ENCODE measurements at places on chromosomes 5 and 9.

DNA sequence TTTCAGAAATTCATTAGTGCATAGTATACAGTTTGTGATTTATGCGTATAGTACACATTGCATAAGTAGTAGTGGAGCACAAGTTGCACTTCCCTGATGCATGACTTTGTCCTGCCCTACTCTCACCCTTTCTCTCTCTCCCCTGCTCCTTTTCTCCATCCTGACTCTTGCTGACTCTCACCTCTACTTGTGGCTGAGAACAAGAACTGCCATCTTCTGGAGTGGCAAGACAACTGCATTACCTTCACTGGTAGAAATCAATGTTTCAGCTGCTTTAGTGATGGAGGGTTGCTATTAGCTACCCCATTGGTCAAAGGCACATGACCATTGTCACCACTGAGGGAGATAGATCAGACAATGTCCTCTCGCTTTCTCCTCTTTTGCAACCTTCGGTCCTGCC lies 26.9 kb downstream of the SPEF2 start:
- DNase-seq: no peak

- peak; percentile 25 for DNase-seq
Observed at GRCh38 chr9:22214497-22215031, 205.5 kb upstream of the CDKN2B start.

- no peak for DNase-seq
Observed at GRCh38 chr5:138353560-138354080, 1.1 kb downstream of the KDM3B start.

DNA sequence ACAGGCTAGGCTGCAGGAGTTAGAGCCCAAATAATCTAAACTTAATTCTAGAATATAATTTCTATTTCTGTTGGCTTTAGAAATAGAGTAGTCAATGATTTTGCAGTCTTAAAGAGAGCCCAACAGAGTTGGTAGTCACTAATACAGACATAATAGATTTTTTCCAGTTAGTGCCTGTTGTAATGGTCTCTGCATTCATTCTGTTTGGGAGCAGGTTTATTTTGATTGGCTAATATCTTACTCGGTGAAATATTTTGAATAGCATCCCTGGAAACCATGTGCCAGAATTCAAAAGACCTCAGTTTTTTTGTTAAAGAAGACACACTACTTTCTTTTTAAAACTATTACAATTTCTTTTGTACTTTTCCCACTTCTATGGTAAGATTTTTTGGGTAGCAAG lies 107.2 kb downstream of the RASGRF2 start:
- DNase-seq: no peak

DNA sequence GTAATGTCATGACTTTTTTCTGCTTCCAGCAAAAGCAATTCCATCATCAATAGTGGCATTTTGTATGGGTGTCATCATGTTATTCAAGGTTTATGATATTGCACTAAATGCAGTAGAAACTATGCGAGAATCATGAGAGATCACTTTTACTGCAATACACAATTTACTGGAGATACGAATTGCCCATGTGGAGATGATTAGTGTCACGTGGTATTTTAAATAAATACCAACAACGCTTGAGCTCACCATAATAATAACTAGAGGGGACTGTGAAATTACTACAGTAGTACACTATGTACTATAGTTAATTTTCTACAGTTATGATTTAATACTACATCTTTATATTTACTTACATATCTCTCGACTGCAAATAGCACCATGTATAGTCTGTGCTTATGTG lies 49.7 kb downstream of the FAM174A start:
- DNase-seq: no peak

DNA sequence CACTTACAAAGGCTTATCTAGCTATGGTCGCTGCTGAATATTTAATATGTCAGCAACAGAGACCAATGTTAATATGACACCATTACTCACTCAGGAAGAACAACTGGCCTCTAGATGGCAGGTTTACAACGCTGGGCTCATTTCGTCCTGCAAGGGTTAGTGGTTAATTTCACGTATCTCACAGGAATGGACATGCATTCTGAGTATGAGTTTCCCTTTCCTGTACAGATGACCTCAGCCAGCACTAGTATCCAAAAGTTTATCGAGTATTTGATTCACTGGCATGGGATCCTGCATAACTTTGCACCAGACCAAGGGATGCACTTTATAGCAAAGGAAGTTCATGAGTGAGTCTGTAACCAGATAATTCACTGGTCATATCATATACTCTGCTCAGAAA lies 8.7 kb upstream of the TRPC7 start:
- peak; percentile 9 for DNase-seq

- DNase-seq: peak; percentile 94
Observed at GRCh38 chr5:150449517-150450339, at the start of gene RPS14. Gene RPS14, minus strand, starts transcription at chr5:150449739. Its CDS starts 2,006 bp downstream, at chr5:150447733.

DNA sequence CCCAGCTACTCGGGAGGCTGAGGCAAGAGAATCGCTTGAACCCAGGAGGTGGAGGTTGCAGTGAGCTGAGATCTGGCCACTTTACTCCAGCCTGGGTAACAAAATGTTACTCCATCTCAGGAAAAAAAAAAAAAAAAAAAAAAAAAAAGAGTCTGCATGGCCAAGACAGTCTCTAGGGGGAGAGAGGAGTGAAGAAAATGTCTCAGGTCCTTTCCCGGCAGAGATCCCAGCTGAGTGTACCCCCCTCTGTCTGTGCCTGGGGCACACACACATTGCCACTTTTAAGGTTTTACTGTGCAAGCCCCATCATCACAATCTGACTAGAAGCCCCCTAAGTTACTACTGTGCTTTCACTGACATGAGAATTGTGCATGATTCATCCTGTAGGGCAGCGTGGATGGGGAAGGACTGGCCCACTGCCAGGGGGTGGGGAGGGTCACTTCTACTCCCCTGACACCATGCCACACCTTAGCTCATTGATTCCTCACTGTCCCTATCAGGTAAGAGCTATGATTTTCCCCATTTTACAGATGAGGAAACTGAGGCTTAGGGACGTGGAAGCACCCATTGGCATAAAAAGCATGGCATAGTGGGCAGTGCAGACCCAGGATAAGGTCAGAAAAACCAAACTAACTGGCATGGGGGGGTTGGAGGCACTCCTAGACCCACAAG lies 102.3 kb upstream of the LARP1 start:
- no peak for DNase-seq

- peak; percentile 71 for DNase-seq
Observed at GRCh38 chr9:74379718-74380117, 117.4 kb upstream of the RORB start.

GRCh38 chr9:112680731-112681402 lies 37.0 kb downstream of the INIP start:
- DNase-seq: no peak

GRCh38 chr9:7293091-7293490 lies 506.5 kb downstream of the DMAC1 start:
- no peak for DNase-seq

GRCh38 chr5:101306391-101307137 lies 403.5 kb upstream of the ST8SIA4 start:
- DNase-seq: peak; percentile 53

- no peak for DNase-seq
Observed at GRCh38 chr9:95634114-95634513, 117.3 kb upstream of the PTCH1 start.

DNA sequence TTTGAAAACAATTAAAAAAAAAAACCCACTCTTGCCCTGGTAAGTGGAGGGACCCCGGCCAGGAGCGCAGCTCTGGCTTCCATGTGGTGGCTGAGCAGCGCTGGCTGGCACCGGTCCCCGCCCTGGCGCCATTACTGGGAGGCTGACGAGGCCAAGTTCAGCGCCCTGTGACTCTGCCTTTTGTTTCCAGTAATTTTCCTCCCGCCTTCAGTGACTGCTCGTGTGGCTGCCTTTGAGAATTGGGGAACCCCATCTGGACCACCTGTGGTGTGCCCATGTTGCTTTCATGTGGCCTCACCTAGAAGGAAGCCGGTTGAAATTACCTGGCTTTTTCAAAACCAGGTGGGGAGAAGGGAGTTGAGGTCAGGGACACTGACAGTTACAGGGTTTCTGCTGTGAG lies 136.1 kb downstream of the GAPVD1 start:
- DNase-seq: peak; percentile 56

GRCh38 chr5:88761939-88762338 lies 121.0 kb downstream of the MEF2C start:
- DNase-seq: no peak

- DNase-seq: peak; percentile 21
Observed at GRCh38 chr5:146338774-146339714, at the start of gene POU4F3. Gene POU4F3, plus strand, starts transcription at chr5:146338839. Its CDS starts 274 bp downstream, at chr5:146339113.

DNA sequence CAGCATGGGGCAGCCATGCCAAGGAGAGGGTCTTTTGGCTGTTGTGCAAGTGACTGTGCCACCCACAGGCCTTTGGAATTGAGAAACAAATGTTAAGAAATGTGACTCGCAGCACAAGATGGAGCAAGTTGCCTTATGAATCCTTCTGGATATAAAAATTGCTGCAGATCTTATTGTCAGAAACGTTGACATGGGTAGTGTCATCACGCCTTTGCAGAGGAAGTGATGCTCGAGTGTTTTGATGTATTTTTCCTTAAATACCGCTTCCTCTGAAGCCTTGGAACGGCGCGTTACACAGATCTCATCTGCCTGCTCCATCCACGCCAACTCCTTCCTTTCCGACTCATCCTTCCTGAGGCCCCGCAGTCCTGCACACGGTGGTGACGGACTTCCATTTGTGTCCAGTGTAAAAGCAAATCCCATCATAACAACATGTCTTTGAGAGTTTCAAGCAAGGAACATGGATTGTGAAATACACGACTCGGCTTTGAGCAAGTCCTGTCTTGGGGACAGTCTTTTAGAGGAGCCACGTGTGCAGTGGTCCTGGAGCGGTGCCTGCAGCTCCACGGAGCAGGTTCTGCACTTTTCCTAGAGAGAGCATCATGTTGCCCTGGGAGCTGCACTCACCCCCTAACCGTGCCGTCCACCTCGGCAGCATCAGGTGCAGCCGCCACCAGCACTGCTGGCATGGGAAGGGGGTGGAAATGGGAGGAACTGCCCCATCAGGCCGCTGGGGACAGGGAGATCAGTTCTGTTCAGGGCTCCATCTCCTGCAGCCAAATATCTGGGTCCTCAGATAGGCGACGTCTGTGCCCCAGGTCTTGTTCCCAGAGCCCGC lies 15.1 kb downstream of the ROPN1L start:
- DNase-seq: no peak

DNA sequence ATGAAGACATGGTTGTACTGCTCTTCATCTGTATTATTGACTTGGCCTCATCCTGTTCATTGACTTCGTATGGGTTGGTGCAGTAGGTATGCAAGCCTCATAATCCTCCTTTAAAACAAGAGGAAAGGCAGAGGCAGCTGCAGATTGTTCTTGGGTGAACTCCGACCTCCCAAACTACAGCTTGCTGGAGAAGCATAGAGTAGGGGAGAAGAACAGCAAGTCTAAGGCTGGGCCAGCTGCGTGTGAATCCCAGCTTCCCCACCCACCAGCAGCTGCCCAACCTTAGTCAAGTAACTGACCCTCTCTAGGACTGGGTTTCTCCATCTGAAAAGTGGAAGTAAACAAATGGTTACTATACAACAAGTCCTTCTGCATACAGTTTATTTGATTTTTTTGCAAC lies 114.5 kb upstream of the WWC1 start:
- no peak for DNase-seq

GRCh38 chr5:172141949-172142319 lies 46.1 kb downstream of the STK10 start:
- peak; percentile 70 for DNase-seq

- DNase-seq: no peak
Observed at GRCh38 chr5:28725001-28725400, 1686.6 kb upstream of the CDH9 start.

GRCh38 chr5:124059200-124059599 lies 547.2 kb downstream of the CSNK1G3 start:
- DNase-seq: no peak

GRCh38 chr9:115046824-115047223 lies 71.1 kb downstream of the TNC start:
- no peak for DNase-seq

DNA sequence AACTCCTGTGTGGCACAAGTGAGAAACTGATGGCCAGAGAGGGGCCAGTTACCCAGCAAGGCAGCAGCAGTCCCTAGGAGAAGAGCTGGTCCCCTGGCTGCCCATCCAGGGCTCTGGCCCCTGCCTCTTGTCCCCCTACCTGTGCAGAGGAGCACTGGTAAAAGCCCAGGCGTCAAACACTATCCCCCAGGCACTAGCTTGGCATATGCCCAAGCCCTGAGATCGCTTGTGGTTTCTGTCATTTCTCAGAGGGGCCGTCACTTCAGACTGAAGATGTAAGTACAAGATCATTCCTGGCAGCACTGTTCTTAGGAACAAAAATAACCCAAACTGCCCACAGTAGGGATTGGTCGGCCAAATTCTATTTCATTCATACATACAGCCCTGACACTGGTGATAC lies 53.9 kb downstream of the COL15A1 start:
- DNase-seq: no peak

- DNase-seq: no peak
Observed at GRCh38 chr5:138699482-138699881, 53.7 kb upstream of the CTNNA1 start.

- DNase-seq: no peak
Observed at GRCh38 chr5:95440825-95441224, 49.7 kb downstream of the FAM81B start.

- no peak for DNase-seq
Observed at GRCh38 chr5:137466889-137467288, 32.2 kb downstream of the SPOCK1 start.

- DNase-seq: no peak
Observed at GRCh38 chr5:31827867-31828266, 188.9 kb downstream of the PDZD2 start.

GRCh38 chr9:79116041-79116440 lies 455.7 kb upstream of the TLE4 start:
- peak; percentile 84 for DNase-seq

GRCh38 chr9:135990468-135991429 lies 29.6 kb upstream of the UBAC1 start:
- DNase-seq: peak; percentile 21

GRCh38 chr5:143693651-143694252 lies 118.2 kb upstream of the HMHB1 start:
- no peak for DNase-seq

- DNase-seq: no peak
Observed at GRCh38 chr9:136947028-136947891, 2.2 kb downstream of the C8G start.

DNA sequence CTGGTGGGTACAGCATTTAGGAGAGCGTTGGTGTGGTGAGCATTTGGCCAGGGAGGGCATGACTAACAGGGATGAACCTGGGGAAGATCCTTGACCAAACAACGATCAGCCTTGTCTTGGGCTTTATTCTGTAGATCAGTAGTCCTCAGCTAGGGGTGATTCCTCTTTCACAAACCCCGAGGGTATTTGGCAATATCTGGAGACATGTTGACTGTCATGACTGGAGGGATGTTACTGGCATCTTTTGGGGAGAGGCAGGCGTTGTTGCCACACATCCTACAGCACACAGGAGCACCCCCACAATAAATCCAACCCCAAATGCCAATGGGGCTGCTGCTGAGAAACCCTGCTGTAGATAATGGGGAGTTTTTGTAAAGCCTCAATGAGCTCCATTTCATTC lies 43.9 kb downstream of the OSTF1 start:
- no peak for DNase-seq

DNA sequence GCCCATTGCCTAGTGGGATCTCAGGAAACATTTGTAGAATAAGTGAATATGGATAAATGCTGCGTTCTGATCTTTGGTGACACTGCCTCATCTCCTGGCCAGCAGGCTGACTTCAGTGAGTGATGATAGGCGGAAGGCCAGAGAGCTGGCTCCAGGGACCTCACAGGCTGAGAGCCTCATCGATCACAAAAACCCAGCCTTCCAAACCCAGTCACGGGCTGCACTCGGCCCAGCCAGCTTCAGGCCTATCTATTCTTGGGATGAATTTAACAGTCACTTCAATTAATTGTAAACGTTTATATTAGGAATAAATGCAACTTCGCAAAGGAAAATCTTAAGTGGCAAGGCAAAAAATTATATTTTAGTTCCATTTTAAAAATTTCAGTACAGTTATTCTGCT lies 201.6 kb downstream of the IRX2 start:
- DNase-seq: peak; percentile 36
